ENCODE measurements at places on chromosomes 3 and 15.

DNA sequence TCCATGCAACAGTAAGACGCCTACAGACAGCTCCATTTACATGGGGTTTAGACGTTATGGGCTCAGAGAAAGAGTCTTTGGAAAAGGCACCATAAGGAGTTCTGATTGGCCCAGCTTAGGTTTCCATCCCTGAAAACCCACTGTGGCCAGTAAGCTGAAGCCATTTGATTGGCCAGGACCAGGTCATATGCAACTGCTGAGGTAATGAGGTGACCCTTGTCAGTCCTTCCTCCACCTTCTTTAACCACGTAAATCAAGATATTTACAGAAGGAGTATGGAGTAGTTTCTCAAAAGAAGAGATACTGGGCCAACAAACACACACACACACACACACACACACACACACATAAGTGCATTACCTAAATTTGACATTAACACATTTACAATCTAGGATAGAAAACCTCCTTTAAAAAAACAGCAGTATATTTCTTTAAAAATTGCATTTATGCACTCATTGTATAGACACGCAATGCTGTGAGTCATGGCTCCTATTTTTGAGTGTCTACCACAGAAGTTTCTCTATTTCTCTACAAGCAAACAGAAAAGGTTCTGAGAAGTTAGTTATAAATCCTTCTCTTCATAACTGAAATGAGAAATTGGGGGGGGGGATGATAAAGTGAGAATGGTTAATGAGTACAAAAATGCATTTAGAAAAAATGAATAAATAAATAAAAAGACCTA lies 16.3 kb upstream of the MB21D2 start:
- no peak for DNase-seq

GRCh38 chr15:67850336-67850735 lies 10.5 kb upstream of the RNU6-1 start:
- no peak for DNase-seq

GRCh38 chr3:95752199-95752598 lies 1062.2 kb upstream of the EPHA6 start:
- DNase-seq: no peak

DNA sequence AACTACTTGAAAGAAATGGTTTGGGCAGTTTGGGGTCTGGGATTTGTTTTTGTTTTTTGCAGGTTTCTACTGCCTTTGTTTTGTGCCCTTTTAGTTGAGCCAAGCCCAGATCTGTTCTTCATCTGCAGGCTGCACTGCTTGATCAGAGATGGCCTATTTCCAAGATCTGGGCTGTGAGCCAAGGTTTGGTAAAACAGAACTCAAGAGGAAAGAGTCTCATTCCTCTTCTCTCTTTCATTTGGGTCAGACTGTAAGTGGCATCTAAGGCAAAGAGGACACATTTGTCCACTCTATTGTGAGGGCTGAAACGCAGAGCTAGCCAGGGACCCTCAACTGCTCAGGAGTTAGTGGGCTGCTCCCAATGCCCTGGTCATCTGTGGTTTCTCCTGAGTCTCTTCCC lies 104.4 kb upstream of the UBE3A start:
- DNase-seq: no peak

GRCh38 chr3:160622263-160623045 lies 54.5 kb upstream of the ARL14 start:
- DNase-seq: no peak

Data from stimulated activated CD4-positive, alpha-beta T cell treated with anti-CD3 and anti-CD28 coated beads, Interleukin-12 subunit alpha, Interleukin-12 subunit beta, amount 100 ng/mL, for 4 hours (primary cell).